Stimulated activated CD4-positive, alpha-beta T cell treated with anti-CD3 and anti-CD28 coated beads, Interleukin-1b, Interleukin-23, amount 100 ng/mL, for 1 hour (primary cell): ENCODE measurements at places on chromosomes 4 and X.

DNA sequence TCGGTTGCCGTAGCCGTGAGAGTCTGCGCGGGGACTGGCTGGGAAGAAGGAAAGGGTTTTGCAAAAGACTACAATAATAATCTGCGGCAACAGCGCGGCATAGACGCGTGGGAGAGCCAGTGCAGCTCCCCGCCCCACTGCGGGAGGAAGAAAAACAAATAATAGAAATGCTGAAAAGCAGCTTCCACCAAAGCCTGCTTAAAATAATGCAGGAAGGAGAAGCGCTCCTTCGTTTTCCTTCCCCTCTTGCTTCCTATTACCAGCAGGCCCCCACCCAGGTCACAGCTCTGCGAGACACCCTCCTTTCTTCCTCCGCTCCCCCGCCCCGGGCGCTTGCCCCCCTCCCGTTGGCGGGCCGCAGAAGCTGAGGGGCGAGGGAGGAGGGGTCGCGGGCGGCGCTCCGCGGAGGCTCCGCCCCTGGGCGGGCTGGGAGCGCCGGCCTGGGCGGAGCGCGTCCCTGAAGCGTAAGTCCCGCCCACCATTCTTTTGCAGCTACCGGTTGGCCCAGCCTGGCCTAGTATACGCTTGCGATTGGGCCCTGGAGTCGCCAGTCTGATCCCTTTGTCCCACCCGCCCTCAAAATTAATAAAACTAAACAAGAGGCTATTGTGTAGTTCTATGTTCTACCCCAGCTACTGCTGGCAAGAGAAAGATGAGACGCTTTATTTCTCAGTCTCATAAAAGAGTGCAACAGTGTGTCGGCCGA lies 636 bp upstream of the AMOT start:
- peak; percentile 32 for DNase-seq

GRCh38 chrX:94256396-94256795 lies 582.4 kb downstream of the FAM133A start:
- DNase-seq, result no peak

- DNase-seq, result no peak
Observed at GRCh38 chrX:23742174-23742696, 841 bp downstream of the ACOT9 start.

DNA sequence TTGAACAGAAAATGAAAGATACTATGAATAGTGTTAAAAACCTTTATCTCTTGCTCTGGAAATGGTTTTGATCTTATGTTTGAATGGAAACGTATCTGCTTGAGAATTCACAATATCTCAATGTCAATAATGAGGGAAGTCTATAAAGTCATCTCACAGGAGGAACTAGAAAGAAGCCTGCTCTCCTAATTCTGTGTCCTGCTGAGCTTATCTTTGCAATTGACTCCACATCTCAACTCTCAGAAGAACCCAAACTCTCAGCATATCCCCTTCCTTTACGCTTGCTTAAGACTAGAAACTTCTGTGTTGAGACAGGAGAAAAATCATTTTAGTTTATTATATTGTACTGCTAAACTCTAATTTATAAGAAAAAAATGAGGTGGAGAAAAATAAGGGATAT lies 8.3 kb upstream of the PF4V1 start:
- DNase-seq, result no peak

- no peak for DNase-seq
Observed at GRCh38 chr4:86058621-86059020, 301.2 kb downstream of the MAPK10 start.

DNA sequence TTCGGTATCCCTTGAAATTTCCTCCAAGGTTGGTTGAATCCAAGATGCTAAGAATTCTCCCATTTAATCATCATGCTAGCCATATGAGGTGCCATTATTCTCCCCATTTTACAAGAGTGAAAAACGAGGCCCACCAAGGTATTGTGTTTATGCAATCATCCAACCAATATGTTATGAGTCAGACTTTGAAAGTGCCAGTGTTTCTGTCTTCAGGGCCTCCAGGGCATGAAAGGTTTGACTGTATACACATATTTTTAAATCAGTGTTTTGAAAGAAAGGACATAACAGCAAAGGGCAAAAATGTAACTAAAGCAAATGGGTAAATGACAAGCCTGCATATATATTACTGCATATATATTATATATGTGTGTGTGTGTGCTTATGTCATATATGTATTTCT lies 541.2 kb upstream of the SMIM31 start:
- DNase-seq, result no peak

GRCh38 chr4:149187726-149188125 lies 627.9 kb downstream of the IQCM start:
- DNase-seq, result no peak

GRCh38 chr4:2733001-2733843 lies 22.9 kb downstream of the TNIP2 start:
- DNase-seq, result no peak

- DNase-seq, result no peak
Observed at GRCh38 chrX:153443476-153444332, 2.2 kb downstream of the TREX2 start.

DNA sequence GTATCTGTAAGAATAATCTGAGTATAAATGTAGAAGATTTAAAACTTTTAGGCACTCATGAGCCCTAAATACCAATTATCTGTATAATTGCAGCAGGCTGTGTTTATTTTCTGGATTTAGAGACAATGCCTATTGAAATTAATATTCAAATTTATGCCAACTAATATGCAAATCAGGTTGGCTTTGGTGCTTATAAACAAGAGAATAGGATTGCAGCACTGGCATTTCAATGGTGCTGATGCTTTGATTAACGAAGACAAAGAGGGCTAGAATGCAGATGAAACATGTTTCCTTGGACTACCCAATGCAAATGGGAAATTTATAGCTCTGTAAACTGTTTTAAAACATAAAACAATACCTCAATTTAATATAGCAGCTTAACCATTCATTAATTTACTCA lies 70.7 kb upstream of the GATB start:
- DNase-seq, result no peak

- no peak for DNase-seq
Observed at GRCh38 chr4:47238667-47239066, 207.3 kb downstream of the GABRB1 start.

GRCh38 chrX:38627683-38628082 lies 66.3 kb downstream of the TSPAN7 start:
- DNase-seq, result no peak

DNA sequence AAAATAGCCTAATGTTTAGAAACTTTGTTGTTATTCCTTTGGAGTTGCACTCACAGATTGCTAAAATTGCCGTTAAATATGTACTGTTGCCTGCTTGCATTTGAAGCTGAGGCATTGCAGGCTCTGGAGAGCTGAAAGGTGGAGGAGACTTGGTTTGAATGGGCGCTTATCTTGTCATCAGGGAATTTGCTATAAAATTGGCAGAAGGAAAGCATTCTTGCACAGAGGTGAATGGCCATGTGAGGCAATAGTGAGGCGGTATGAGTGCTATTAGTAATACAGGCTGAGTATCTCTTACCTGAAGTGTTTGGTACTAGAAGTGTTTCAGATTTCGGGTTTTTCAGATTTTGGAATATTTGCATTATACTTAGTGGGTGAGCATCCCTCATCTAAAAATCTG lies 41.3 kb downstream of the TRAPPC11 start:
- DNase-seq, result no peak

GRCh38 chrX:119607018-119607389 lies 780 bp upstream of the NKRF start:
- no peak for DNase-seq

GRCh38 chrX:90040807-90041206 lies 119.1 kb downstream of the TGIF2LX start:
- no peak for DNase-seq

GRCh38 chr4:155339999-155340398 lies 36.8 kb downstream of the MAP9 start:
- no peak for DNase-seq

- no peak for DNase-seq
Observed at GRCh38 chr4:34767407-34767806, 1476.9 kb downstream of the ARAP2 start.

- no peak for DNase-seq
Observed at GRCh38 chr4:123623611-123624010, 227.0 kb downstream of the SPRY1 start.

GRCh38 chr4:127622921-127623796 lies 9.6 kb upstream of the INTU start:
- DNase-seq, result no peak

GRCh38 chr4:41408859-41409593 lies 128.9 kb upstream of the LIMCH1 start:
- no peak for DNase-seq

DNA sequence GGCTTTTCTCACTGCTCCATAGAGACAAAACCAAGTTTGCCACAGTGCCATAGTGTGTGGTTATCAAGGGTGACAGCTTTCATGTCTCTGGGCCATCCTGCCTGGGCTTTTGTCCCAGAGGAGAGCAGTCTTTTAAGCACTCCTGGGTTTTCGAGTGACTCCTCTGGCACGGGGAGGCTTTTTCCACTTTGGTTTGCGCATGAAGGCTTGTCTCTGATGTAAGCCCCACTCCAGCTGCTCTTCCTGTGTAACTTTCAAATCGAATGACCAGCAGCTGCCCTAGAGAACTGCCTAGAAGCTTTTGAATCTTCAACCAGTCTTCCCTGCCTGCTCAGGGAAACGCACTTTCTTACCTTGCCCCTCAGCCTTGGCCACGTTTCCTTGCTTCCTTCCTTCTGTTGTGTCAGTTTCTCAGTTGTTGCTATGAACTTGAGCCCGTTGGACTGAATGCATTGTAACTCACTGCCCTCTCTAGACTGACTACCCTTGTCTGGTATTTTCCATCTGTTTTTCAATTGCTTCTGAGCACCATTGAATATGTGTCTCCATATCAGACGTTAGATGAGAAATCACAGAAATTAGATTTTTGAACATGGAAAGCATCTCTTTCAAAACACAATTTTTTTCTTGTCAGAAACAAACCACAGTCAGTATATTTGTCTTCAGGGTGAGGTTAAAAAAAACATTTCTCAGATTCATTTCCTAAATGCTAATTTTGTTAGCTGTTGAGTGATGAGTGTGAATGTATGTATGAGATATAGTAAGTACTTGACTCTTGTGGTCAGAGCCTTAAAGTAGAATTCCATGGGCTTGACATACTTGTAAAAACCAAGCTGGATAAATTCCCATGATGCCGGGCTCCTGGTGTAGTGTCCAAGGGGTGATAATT lies 45.3 kb downstream of the SLC9A6 start:
- DNase-seq, result no peak

DNA sequence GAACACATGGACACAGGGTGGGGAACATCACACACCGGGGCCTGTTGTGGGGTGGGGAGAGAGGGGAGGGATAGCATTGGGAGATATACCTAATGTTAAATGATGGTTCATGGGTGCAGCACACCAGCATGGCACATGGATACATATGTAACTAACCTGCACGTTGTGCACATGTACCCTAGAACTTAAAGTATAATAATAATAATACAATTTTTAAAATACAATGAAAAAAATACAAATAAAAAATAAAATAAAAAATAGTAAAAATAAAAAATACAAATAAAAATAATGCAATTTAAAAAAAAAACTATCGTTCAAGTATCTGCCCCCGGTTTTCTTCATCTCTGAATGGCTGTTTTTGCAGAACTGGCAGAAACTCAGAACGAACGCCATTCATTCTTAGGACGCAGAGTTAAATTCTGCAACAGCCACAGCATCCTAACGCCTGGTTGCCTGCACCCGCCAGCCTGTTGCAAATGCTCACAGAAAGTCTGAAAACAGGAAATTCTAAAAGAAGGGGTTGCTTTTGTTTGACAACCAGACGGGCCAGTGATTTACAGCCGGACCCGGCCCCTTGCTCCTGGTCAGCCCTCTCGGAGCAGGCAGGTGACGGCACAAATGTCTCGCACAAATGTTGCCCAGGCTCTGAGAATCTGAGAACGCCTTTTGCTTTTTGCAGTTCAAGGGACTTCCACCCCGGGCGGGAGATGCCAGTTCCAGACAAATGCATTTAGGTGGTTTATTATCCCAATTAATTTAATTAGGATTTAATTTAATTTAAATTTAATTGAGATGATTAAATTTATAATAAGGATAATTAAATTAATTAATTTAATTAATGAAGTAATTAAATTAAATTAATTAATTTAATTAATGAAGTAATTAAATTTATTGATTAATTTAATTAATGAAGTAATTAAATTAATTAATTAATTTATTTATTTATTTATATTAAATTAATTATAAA lies 47.8 kb downstream of the CRLF2 start:
- DNase-seq, result no peak

GRCh38 chr4:30802622-30803323 lies 82.6 kb downstream of the PCDH7 start:
- DNase-seq, result no peak

DNA sequence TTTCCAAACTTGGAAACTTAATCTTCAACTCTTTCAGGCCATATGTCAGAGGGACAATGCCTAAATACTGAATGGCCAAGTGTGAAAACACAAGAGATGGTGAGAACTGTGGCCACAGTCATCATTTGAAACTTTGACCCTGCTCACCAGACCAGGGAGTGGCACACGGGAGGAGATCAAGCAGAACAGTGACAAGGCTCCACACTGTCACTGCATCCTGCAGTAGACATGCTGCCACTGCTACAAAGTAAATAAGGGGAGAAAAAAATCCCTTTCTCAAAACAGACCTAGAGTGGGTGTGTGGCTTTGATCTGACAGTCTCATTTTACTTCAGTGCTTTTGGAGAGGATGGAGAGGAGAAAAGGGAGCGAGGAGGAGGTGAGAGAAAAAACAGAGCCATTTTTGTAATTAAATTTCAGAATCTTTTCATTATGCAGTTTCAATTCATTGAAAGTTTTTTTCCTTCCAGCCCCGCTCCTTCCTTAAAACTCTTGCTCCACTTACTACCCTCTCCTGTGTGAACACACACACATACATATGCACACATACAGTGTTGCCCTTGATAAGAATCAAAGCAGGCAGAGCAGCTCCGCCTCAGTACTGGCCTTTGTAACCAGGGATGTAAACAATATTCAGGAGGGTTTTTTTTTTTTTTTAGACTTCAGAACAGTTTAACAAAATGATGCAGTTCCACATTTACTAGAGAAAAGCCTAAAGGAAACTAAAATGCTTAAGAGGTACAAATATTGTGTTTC lies 34.4 kb downstream of the NEXMIF start:
- DNase-seq, result no peak

GRCh38 chrX:48938721-48939425 lies 18.5 kb downstream of the OTUD5 start:
- peak; percentile 36 for DNase-seq

- no peak for DNase-seq
Observed at GRCh38 chr4:101104312-101105052, 242.8 kb downstream of the PPP3CA start.

DNA sequence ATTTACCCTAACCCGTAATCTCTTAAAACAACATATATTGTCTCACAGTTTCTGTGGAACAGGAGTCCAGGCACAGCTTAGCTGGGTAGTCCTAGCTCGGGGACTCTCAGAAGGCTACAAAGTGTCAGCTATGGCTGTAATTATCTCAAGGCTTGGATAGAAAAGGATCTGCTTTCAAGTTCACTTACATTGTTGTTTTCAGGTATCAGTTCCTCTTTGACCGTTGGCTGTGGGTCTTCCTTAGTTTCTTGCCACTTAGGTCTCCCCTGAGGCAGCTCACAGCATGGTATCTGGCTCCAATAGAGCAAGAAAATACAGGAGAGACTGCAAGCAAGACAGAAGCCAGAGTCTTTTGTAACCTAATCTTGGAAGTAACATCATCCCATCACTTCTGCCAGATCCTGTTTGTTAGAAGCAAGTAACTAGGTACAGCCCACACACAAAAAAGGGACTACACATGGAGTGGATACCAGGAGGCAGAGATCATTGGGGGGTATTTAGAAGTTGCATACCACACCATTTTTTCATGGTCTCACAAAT lies 137.0 kb downstream of the MAGEB5 start:
- DNase-seq, result no peak
